ENCODE measurements at places on chromosomes 12 and 14. TPM values are rescaled to one million over a fixed set of nuclear protein-coding genes. Genes with fewer than 3 reads are reported as not detected.

DNA sequence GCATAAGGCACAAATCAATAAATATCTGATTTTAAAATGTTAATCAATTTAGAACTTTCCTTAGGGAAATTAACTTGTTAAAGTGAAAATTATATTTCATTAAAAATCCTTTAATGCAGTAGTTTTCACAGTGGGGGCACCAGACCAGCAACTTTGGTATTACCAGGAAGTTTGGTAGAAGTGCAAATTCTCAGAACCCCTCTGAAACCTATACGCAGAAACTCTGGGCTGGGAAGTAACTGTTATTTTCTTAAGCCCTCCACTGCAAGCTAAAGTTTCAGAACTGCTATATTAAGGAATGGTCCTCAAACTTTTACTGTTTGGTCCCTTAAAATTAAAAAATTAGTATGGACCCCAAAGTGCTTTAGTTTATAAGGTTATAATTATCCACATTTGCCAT, 35.7 kb downstream of the GNPTAB start:
- no peak for DNase-seq

DNA sequence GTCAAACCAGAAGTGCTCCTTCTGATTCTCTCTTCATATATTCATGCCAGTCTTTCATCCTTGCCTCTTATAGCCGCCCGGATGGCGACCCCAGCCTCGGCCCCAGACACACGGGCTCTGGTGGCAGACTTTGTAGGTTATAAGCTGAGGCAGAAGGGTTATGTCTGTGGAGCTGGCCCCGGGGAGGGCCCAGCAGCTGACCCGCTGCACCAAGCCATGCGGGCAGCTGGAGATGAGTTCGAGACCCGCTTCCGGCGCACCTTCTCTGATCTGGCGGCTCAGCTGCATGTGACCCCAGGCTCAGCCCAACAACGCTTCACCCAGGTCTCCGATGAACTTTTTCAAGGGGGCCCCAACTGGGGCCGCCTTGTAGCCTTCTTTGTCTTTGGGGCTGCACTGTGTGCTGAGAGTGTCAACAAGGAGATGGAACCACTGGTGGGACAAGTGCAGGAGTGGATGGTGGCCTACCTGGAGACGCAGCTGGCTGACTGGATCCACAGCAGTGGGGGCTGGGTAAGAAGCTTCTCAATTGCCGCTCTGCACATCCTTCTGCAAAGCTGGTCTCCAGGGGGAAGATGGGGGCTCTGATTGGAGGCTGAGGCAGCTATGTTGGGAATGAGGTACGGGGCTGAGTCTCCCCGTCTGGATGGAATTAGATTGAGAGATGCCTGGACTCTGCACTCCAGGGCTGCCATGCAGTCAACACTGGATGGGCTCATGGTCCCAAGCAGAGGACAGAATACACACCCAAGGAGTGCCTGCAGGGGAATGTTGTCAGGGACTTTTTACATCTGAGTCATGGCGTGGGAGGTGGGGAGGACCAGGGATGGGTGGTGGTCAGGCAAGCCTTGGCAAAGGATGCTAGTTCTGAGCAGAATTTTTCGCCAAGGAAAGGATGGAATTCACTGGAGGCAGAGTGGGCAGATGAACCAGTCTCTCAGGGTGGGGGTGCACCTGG, 1.3 kb downstream of the BCL2L2 start:
- no peak for DNase-seq

The WNT1 gene
- total RNA-seq, result not detected

The IGF1 gene
- total RNA-seq, result not detected

The MIPOL1 gene
- total RNA-seq, result 22.0 TPM

DNA sequence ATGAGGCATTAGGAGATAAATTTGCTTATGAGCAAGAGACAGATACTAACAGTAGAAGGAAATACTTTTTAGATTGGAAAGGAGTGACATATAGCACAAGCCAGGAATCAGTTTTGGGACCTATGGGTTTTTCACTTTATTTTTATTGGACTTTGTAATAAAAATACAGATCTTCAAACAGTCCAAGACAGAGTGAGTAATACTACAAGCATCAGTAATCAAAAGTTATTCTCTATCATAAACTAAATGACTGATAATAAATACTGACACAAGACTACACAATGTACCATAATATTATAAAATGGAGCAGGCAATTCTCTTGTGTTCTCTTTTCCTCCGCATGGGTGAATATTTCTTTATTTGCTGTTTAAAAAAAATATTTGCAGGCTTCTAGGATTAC, 85.8 kb downstream of the DERA start:
- no peak for DNase-seq

The NUP37 gene
- 72.1 TPM for total RNA-seq

DNA sequence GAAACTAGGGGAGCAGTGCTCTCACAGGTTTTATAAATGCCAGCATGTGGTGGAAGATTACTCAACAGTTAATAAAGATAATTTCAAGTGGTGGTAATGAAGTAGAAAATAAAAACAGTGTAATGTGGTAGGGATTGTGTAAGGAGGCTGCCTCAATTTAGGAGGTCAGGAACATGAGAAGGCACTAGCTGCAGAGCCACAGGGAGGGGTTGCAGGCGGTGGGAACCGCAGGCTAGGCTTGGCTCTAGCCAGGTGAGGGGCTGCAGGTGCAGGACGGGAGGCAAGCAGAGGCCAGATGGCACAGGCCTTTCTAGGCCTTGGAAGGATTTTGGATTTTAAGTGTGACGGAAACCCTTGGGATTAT, 768 bp downstream of the METTL25 start:
- DNase-seq, result peak; percentile 16

The HSPB8 gene
- total RNA-seq, result 2.6 TPM

The NUAK1 gene
- 14.3 TPM for total RNA-seq

DNA sequence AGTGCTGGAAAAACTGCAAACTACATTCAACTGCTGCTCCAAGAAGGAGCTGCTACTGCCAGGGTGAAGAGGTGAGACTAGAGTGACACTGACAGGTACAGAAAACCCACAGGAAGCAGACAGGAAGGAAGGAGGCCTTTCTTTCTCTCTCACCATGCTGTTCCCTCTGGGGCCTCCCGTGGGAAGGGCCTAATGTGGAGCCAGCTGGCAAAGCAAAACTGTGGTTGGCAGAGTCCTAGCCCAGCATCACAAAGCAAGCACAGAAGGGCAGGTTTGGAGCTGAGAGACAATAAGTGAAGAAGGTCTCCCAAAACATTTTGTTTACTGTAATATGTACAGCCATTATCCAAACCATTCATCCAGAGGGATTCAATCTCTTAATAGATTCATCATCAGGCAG, 122.5 kb upstream of the MAX start:
- no peak for DNase-seq

The TAS2R14 gene
- 2.9 TPM for total RNA-seq

GRCh38 chr12:8819666-8819980, 2.8 kb upstream of the A2ML1 start:
- DNase-seq, result no peak

DNA sequence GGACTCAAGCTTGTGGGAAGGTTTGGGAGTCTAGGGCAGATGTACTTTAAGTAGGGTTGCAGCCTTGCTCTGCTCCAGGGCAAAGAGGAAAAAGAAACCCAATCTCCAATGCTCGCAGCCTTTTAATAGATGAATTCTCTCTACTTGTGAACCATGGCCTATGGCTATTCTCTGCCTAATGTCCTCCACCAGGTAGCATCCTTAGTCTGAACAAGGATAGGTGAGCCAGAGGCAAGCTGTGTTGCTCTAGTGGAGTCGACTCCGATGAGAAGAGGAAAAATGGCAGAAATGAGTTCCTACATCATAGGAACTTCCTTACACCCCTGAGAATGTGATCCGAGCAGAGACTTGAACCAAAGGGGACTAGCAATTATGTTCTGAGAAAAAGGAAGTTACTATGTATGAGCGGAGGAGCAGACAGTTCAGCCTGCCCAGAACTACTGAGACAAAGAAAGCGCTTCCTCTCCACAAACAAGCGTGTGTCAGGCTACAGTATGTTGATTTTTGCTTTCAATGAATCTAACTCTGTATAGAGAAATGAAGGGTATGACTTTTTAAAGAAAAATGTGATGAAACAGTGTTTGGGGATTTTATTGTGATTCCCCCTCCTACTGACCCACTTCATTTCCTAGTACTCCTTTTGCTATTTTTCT, 153.6 kb upstream of the ARID2 start:
- no peak for DNase-seq

DNA sequence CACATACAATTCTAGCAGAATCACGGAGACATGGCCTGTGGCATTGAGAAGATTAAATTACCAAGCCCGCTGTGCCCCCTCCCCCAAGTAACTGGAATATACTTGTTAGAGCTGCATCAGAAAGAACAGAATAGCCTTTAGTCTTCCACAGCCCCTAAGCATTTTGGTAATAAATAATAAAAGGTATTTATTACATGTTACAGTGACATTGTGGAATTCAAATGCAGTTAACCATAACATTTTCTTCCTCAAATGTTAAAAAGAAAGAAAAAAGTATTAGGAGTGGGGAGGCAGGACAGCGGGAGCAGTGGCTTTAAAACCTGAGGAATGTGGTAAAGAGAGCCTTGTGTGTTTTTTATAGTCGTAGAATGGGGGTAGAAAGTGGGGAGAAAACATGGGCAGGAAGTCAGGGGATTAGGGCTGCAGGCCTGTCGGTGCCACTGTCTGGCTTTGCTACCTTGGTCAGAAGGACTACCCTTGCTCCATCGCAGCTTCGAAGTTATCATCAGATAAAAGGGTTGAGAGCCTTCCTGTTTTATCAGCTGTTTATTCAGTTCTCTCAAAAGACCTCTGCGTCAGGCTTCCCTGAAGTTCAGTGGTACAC, 255.9 kb downstream of the MSRB3 start:
- no peak for DNase-seq

The EML5 gene
- total RNA-seq, result 0.52 TPM

DNA sequence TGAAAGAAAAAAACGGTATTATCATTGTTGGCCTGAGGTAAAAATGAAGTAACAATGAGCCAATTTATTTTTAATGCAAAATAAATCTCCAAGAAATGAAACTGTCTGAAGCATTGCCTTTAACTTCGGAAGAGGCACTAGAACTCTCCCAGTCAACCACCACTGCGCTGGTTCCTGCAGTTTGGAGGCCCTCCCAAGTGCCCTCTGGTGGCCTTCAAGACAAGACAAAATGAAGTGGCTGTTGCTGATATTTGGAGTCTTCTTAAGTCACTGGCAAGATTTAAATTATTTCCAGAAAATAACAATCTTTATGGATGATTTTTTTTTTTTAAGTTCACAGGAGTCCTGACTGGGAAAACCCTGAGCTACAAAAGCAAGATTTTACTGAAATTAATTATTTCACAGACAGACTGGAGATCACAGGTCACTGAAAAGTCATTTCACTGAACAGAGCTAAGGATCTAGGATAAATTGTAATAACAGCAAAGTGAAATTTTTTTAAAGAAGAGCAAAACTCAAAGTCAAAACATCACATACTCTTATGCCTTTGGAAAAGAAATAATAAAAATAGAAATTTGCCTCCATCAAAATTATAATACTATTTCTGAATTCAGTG, 58.2 kb downstream of the DICER1 start:
- peak; percentile 41 for DNase-seq

The OASL gene
- 231 TPM for total RNA-seq

DNA sequence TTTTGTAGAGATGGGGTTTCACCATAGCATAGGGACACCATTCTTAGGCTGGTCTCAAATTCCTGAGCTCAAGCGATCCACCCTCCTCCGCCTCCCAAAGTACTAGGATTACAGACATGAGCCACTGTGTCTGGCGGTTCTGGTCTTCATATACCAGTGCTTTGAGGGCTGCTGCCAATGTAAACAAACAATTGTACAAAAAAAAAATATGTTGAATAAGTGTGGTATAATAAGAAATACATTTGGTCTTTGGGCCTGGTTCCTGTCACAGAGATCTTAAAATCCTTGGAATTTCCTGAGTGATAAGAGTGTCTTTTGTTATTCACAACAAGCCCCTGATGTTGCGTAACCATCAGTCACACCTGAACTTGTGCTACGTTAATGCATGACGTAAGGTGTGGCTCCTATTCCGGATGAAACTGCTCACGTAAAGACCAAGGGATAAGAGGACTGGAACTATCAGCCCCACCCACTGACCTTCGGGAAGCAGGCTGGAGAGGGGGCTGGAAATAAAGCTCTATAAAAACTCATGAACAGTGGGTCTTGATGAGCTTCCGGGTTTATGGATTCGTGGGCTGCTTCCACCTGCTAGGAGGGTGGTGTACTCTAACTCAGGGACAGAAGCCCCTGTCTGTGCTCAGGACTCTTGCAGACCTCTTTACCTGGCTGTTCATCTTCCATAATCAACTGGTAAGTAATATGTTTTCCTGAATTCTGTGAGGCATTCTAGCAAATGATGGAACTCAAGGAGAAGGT, 16.5 kb upstream of the RIMKLB start:
- DNase-seq, result peak; percentile 58

The LGR5 gene
- total RNA-seq, result 0.10 TPM

- DNase-seq, result no peak
Measured at GRCh38 chr12:64172143-64172970, 49.7 kb downstream of the KICS2 start.

GRCh38 chr14:38143659-38144505, 63.8 kb upstream of the SSTR1 start:
- DNase-seq, result no peak

GRCh38 chr12:8668441-8668840, 5.8 kb upstream of the MFAP5 start:
- DNase-seq, result no peak

DNA sequence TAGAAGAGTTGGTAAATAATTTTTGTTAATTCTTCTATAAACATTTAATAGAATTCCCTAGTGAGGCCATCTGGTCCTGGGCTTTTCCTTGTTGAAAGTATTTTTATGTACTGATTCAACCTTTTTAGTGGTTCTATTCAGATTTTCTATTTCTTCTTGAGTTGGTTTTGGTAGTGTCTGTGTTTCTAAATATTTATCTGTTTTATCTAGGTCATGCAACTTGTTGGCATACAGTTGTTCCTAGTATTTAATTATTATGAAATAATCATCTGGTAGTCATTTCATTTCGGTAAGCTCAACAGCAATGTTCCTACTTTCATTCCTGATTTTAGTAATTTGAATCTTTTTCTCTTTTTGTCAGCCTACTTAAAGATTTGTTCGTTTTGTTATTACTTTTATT, 234.1 kb upstream of the GARIN2 start:
- DNase-seq, result no peak

GRCh38 chr14:49405291-49405690, 180.9 kb downstream of the RPS29 start:
- no peak for DNase-seq

The RPS26 gene
- total RNA-seq, result 50.7 TPM

The PLCZ1 gene
- not detected for total RNA-seq
